ENCODE measurements at places on chromosomes 7 and 10.

DNA sequence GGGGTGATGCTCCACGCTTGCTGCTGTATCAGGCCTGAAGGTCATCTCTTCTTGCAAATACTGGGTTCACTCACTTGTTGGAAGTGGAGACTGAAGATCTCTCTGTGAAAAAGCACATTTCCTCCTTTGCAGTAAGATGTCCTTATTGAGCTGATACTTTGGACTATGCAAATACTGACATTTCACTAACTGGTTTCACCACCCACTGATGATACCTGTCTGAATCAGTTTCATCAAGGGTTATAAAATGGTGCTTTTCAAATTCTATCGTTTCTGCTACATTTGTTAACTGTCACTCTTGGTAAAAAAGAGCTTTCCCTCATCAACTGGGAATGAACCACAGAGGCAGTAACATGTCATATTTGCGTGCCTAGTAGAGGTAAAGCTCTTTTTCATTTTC lies 35.5 kb downstream of the RAB19 start:
- no peak for DNase-seq

DNA sequence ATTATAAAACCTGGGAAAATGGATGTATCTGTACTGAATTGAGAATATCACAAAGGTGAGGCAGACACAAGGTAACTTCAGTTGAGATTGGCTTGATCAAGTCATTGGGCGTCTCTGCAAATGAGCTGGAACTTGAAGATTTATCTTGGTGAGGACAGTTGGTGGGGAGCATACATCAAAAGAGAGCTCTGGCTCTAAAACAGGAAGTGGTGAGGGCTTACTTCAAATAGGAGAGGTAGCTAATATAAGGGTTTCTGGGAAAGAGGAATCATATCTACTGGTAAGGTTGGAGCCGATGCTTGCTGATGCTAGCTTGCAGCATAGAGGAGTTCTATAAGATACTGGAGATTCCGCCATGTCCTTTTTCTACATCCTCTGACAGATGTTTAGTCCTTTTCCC lies 39.9 kb upstream of the FGL2 start:
- no peak for DNase-seq

DNA sequence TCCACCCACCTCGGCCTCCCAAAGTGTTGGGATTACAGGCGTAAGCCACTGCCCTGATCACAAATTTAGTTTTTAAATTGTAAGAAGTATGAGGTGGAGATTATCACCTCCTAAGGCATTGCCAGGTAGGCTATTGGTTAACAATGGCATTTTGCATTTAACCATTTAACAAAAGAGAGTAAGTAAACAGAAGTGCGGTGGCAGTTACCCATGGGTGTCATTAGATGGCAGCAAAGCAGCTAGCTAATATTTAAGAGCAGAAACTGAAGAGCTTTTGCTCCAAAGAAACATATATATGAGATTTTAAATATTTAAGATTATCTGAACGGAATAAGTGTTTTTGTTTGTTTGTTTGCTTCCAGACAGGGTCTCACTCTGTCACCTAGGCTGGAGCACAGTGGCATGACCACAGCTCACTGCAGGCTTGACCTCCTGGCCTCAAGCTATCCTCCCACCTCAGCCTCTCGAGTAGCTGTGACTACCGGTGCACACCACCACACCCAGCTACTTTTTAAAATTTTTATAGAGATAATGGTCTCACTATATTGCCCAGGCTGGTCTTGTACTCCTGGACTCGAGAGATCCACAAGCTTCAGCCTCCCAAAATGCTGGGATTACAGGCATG lies 325.5 kb upstream of the C7orf33 start:
- no peak for DNase-seq

GRCh38 chr7:28405662-28406061 lies 6.7 kb upstream of the CREB5 start:
- DNase-seq, result no peak

GRCh38 chr10:22086730-22087401 lies 83.3 kb upstream of the DNAJC1 start:
- DNase-seq, result no peak

GRCh38 chr7:84812021-84812420 lies 374.8 kb downstream of the SEMA3D start:
- no peak for DNase-seq

DNA sequence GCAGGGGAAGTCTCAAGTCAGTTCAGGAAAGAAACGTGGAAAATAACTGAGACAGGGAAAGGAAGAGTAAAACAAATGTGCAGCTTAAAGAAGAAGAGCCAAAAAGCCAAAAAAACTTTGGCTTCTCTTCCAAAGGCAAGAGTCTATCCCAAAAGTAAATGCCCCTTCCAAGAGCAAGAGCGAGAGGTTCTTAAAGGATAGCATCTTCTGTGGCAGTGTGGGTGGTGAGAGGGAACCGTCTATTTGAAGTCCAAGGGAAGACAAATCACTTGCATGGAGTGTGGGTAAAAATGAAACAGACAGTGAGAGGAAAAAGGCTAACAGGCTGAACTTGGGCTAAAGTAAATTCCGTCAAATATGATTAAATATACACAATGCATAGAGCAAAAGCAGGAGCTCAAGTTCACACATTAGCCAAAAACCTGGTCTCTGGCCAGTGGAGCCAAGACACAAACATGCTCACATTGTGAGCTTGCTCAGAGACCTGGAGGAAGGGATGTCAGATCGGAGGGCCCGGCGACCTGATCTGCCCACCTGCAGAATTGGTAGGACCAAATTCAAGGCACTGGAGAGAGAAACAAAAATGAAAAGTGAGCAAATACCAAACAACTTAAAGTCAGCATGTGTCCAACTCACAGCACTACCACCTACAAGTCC lies 87.0 kb downstream of the PIK3CG start:
- no peak for DNase-seq

GRCh38 chr7:15463801-15464666 lies 97.8 kb downstream of the AGMO start:
- no peak for DNase-seq

- no peak for DNase-seq
Observed at GRCh38 chr10:20059084-20059835, 243.0 kb downstream of the PLXDC2 start.

DNA sequence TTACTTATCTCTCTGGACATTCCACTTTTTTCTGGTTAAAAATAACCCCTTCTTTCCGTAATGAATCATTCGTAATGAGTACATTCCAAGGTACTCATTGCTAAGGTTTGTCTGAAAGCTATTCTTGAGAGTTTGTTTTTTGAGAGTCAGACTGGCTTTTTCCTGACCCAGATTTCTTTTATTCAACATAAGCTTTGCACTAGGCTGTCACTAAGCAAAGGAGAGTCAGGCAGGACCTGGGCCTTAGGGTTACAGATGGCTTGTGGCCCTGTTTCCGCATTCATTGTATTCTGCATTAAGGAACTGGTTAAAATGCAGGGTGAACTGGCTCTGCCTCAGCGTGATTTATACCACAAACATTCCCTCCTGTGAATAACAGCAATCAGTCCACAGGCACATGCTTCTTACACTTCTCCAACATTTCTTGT lies 84.1 kb downstream of the POM121L12 start:
- DNase-seq, result no peak

- no peak for DNase-seq
Observed at GRCh38 chr7:1886361-1887064, 216.4 kb downstream of the ELFN1 start.

- DNase-seq, result no peak
Observed at GRCh38 chr10:101293007-101293723, 60.8 kb upstream of the BTRC start.

- no peak for DNase-seq
Observed at GRCh38 chr7:130733931-130734814, at the start of gene KLF14. Gene KLF14 (minus strand): TSS chr7:130734207. CDS start chr7:130734033, 174 bp downstream.

DNA sequence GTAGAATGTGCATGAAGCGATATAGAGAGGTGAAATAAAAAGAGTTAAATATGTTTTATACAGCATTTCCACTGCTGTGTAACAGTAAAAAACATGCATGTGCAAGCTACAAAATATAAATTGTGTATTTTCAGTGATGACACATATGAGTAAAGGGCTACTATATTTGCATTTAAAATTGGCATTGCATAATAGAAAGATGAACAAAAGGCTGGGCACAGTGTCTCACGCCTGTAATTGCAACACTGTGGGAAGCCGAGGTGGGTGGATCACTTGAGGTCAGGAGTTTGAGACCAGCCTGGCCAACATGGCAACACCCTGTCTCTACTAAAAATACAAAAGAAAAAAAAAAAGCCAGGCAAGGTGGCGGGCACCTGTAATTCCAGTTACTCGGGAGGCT lies 79.8 kb upstream of the CCDC71L start:
- no peak for DNase-seq

- DNase-seq, result no peak
Observed at GRCh38 chr7:80028717-80029116, 105.9 kb upstream of the GNAI1 start.

GRCh38 chr7:135366843-135367508 lies 133.3 kb downstream of the STRA8 start:
- DNase-seq, result no peak

GRCh38 chr10:32051926-32052325 lies 4.3 kb downstream of the KIF5B start:
- no peak for DNase-seq

DNA sequence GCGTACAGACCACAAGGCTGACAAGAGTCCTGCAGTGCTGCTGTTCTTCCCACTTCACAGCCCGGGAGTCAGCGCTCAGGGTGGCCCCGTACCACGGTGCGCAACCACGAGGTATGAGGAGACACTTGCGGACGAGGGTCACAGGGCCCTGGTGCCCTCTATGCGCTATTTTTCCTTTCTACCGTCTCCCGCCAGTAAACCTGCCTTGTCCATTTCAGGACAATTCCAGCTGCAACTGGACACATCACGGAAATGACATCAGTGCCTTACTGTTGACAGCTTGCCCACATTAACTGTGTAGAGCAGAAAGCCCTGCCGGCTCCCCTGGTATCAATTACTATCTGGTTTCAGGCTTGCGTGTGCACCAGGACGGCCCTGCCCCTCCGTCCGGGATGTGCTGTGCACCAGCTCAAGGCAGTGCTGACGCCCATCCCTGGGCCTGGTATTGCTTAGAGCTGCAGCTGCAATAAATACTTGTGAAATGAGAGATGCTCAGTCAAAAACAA lies 65.1 kb downstream of the ZRANB1 start:
- DNase-seq, result no peak

DNA sequence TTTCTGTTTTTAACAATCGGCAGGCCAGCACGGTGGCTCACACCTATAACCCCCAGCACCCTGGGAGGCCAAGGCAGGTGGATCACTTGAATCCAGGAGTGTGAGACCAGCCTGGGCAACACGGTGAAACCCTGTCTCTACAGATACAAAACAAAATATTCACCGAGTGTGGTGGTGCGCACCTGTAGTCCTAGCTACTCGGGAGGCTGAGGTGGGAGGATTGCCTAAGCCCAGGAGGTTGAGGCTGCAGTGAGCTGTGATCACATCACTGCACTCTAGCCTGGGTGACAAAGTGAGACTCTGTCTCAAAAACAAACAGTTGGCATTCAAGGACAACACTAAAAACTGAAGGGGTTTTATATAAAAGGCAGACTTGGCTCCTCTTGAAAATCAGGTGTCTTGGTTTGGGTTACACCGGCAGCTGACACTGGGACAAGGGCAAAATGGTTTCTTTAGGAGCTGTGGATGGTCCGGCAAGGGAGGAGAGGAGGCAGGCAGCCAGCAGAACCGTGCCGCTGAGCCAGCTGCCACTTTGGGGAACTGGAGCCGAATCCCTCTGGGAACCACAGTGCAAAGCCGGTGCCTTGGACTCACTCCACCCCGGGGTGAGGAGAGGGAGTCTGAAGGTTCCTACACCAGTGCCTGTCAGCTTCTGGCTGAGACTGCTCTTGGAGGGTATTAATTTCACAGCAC lies 52.6 kb downstream of the CHST3 start:
- DNase-seq, result no peak

DNA sequence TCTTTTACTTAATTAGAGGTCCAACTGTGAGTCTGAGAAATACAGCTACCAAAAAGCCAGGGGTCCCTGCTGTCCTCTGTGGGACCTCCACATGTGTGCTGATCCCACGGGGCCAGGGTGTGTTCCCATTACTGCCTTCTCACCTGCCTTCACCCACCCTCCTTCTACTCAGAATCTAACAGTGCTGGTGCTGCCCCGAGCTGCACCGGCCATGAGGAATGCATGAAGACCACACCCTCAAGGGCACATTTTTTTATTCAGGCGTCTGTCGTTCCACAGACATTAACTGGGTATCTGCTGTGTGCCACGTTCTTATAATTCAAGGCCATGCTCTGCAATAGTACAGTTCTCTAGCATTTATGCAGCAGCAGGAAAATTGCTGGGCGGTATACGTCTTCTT lies 188.5 kb upstream of the PFKP start:
- no peak for DNase-seq

GRCh38 chr10:11875494-11876281 lies 52.5 kb downstream of the PROSER2 start:
- DNase-seq, result no peak
